ENCODE measurements at places on chromosomes 2 and 18.

DNA sequence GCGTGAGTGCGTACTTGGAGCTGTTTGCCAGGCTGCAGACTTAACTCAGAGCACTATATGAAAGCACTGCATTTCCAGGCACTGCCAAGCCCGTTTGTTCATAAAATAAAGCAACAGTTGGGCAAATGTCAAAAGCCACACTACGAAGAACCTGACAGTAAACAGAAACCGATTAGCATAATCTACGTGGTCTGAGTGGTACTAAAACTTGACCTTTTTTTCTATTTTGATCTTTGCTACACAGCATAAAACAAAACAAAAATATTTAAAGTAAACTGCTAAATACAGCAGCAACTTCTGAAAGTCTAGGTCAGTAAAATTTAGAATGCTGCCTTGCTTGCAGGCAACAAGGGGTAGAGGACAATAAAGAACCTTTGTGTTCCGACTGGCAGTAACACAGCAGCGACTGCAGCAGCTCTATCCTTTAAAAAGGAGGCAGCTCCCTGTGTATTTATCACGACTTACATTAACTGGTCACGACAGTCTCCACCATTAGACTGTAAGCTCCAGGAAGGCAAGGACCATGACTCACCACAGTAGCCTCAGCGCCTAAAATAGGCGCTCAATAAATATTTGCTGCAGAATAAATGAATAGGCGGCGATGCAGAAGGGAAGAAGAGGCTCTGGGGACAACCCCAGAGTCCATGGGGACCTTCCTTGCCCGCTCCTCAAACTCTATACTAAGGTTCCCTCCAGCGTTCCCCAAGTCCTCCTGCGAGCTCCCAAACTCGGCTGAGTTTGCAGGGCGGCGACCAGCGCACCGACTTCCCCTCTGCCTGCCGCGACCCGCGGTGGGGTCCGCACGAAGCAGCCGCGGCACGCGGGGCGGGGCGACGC lies 902 bp downstream of the SS18 start:
- DNase-seq = no peak

GRCh38 chr18:35464831-35465279 lies 32.9 kb downstream of the INO80C start:
- no peak for DNase-seq

DNA sequence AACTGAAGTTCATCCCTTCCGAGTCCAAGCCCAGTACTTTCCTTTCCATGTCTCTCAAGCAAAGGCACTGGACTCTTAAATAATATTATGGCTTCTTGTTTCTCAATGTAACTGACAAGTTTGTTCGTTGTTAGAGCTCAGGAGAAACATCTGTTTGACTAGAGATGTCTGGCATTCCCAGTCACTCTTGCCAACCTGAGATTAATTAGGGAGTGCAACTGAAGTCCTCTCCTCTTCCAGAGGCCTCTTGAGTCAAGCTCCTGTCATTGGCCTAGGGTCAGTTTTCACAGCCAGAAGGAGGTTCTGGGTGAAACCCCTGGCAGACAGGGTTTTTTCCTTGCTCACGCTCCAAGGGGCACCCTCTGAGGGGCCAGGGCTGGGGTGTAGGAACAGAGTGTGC lies 196.1 kb downstream of the AGPS start:
- DNase-seq = no peak

- no peak for DNase-seq
These were observed 677.1 kb upstream of the DDX18 start for GRCh38 chr2:117137371-117137770.

DNA sequence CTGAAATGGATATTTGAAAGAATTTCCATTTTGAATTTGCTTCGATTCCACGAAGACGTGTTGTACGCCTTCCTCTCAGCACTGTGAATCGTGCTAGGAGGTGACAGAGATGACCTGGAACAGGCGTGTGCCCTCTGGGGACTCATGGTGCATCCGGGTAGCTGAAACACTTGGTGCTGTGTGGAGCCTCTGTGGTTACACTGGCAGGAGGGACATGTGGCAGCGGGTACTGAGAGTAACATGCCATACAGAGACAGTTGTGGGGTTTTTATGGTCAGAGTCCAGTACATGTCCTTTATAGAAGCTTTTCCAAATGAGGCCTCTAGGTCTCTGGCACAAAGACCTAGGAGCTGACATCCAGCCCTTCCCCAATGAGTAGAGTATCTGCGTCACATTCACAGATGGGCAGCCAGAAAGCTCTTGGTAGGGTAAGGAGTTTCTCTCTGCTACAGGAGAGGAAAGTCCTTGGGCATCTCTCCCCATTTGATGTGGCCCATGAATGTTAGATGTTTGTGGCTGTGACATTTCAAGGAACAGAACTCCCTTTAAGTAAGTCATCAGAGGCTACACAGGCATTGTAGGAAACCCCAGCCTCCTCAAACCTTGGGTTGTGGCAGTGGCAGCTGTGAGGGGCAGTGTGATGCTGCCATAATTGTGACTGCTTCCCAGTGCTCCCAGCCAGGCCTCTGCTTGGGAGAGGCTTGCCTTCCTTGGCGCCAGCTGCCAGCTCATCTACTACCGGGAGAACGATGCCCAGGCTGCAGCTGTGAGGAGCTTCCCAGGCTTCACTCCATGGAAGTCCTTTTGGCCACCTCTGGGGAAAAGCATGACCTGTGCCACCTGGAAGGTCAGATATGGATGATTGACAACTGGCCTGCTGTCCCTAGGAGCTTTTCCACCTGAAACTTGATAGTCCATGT lies 80.6 kb downstream of the ACOXL start:
- DNase-seq = no peak

DNA sequence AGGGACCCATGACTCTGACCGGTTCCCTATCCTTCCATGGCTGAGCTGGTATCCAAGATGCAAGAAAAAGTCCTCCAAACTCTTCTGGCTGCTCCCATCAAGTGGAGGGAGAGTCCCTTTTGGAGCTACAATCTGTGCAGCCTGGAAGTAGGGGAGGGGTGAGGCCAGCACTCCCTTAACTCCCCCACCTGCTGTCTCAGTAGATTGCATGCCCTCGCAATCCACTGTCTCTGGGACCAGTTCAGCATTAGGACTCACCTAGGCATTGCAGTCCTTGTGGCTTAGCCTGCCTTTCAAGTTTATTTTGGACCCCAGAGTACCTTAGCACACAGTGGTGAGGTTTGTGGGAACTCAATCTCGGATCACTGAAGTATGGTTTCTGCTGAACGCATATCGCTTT lies 14.2 kb upstream of the FMNL2 start:
- no peak for DNase-seq

DNA sequence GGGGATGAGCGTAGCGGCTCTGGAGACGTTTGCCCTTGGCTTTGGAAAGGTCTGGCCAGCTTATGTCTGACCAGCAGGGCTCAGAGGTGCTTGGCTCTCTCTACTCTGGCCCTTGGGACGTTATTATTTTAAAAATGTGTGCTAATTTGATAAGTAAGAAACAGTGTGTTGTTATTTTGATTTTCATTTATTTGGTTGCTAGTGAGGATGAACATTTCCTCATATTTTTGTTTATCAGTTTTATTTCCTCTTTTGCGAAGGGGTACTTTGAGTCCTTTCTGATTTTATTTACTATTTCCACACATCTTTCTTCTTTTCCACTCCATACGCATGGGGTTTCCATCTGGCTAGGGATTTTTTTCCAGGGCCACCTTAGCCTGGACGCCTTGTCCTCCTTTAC lies 11.4 kb downstream of the CXCR4 start:
- no peak for DNase-seq

DNA sequence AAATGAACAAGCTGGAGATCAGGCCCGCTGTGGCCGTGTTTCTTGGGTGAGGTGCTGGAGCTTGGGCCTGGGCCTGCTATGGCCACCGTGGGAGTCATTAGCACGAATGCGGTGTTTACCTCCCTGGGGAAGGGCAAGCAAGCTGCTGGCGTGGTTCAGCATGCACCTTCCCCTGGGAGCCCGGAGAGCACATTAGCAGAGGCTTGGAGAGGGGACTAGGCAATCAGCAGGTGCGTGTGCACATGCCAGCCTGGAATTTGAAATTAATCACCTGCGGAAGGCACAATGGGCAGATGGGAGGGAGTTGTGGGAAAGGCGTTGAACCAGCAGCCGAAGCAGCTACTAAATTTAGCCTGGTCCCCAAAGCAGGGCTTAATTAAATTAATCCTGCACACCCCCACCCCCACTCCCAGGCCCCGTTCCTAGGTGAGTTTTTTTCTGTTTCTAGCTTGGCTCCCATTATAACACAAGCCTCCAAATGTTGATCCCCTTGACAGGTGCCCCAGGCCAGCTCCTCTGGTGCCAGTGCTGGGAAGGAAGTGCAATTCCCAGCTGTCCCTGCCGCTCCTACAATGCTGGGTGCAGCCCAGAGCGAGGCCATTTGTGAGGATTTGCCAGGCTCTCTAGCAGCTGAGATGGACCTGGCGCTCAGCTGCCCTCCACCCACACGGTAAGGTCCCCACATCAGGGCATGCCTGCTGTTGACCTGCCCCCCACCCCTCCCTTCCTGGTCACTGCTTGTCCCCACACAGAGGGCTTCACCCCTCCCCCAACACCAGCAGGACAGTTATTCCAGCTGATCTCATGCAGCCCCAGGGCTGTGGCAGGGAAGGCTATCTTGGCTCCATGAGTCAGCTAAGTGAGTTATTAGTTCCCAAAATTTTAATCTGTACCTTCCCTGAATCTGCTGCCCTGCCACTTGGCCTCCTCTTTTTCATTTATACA lies 115.0 kb downstream of the ZBTB7C start:
- no peak for DNase-seq

DNA sequence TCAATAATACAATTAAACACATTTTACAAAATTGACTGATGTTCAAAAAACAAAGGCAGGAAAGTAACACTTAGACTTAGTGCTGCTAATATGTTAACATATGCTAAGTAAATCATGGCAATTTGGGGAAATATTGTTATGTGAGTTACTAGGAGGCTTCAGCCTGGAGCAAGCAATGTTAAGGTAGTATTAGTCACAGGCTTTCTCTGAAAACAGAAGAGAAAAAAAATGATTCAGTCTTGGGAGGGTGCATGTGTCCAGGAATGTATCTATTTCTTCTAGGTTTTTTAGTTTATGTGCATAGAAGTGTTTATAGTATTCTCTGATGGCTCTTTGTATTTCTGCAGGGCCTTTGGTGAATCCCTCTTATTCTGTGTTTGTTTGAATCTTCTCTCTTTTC lies 345.8 kb upstream of the TFPI start:
- no peak for DNase-seq

DNA sequence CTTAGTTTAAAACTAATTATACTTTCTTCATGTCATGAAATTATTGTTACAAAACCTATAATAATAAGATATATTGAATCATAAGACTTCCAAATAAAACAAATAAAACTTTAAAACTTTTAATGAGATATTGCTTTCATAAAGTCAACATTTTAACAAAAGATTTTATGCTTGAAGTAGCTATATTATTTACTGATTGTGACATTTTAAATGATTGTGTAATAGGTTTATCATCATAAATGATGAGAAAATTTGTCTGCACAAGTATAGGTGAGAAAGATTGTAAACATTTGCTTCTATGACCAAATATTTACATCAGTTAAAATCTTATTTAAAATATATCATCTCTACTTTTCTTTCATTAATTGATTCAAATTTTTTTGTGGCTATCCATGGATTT lies 5.1 kb upstream of the GALNT13 start:
- DNase-seq = no peak

GRCh38 chr2:8984855-8985254 lies 18.6 kb downstream of the MBOAT2 start:
- DNase-seq = no peak

- no peak for DNase-seq
These were observed 31.5 kb downstream of the ARID5A start for GRCh38 chr2:96568094-96568493.

- no peak for DNase-seq
These were observed 47.8 kb upstream of the CREB1 start for GRCh38 chr2:207481924-207482323.
